ENCODE measurements at places on chromosomes 1 and 21.

DNA sequence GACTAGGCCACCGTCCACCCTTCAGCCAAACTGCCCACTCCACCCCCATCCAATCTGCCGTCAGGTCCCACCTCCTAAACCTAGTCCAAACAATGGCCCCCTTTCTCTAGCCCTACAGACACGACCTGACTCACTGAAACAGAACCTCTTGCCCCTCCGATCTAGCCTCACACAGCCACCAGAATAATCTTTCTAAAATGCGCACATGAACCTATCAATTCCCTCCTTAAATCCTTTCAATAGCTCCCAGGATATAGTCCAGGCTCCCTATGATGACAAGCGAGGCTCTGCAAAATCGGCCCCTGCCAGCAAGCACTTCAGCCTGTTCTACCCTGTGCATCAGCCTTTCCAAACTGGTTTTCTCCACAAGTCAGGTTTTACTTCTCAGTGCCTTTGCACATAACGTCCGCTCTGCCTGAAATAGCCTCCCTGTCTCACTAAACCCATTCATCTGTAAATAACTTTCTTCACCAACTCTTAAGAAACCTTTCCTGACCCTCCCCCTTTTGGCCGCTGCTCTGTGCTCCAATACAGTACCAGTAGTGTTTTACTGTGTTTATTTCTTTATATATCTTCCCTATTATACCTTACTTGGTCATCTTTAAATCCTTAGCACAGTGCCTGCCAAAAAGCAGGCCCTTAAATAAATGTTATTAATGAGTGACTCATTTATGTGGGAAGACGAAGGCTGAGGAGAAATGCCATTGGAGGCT, 9.0 kb upstream of the CDC20 start:
- no peak for DNase-seq

DNA sequence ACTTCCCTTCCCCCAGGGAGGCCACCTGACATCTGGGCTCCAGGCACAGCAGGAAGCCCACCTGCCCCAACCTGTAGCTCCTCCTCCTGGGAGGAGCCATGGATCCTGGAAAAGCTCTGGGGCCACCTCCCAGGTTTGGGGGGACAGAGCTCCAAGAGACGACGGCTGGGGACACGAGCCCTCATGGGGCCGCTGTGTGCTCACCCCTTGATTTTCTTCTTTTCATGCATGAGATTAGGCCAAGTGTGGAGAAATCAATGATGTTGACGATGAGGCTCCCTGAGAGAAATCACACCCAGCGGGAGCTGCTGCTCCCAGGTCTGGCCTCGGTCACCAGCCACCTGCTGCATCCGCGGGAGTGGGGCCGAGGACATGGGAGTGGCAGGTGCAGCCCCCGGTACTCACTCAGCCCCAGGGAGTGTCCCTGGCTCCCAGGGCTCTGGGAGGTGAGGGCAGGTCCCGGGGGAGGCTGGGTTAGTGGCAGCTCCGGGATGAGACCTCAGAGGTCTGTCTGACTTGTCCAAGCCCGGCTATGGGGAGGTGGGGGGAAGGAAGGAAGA, 8.7 kb downstream of the TNFRSF14 start:
- no peak for DNase-seq

GRCh38 chr1:6044481-6045109, 1.1 kb upstream of the KCNAB2 start:
- no peak for DNase-seq

DNA sequence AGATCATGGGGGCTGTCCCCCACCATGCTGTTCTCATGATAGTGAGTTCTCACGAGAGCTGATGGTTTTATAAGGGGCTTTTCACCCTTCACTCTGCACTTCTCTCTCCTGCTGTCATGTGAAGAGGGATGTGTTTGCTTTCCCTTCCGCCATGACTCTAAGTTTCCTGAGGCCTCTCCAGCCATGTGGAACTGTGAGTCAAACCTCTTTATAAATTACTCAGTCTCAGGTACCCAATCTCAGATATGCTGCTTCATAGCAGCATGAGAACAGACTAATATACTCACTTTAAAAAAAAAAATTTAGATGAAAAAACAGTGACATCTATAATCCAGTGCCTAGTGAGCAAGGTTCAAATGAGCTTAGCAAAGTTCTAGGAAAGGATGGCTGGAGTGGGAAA, 135.1 kb upstream of the RAB4A start:
- DNase-seq = no peak

DNA sequence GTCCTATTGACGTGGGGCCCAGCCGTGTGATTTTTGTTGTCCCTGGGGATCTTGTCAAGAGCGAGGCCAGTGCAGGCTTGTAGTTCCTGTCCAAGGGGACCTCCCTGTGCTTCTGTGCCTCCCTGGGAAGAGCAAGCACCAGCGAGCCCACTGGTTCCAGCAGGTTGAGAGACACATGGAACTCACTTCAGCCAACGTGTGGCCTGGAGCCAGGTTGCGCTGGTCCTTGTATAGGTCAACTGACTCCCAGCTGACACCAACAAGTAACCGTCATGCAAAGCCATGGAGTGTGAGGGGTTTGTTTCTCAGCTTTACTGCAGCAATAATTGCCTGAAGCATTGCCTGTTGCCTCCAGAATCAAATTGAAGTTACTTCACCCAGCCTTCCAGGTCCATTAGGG, 63.0 kb downstream of the DISP3 start:
- DNase-seq = no peak

GRCh38 chr1:16628361-16629111, 15.2 kb upstream of the NBPF1 start:
- DNase-seq = no peak

- DNase-seq = no peak
These were observed 36.2 kb upstream of the KCNA10 start for GRCh38 chr1:110554871-110555801.

- no peak for DNase-seq
These were observed 59.8 kb downstream of the ADCY10 start for GRCh38 chr1:167854184-167854583.

DNA sequence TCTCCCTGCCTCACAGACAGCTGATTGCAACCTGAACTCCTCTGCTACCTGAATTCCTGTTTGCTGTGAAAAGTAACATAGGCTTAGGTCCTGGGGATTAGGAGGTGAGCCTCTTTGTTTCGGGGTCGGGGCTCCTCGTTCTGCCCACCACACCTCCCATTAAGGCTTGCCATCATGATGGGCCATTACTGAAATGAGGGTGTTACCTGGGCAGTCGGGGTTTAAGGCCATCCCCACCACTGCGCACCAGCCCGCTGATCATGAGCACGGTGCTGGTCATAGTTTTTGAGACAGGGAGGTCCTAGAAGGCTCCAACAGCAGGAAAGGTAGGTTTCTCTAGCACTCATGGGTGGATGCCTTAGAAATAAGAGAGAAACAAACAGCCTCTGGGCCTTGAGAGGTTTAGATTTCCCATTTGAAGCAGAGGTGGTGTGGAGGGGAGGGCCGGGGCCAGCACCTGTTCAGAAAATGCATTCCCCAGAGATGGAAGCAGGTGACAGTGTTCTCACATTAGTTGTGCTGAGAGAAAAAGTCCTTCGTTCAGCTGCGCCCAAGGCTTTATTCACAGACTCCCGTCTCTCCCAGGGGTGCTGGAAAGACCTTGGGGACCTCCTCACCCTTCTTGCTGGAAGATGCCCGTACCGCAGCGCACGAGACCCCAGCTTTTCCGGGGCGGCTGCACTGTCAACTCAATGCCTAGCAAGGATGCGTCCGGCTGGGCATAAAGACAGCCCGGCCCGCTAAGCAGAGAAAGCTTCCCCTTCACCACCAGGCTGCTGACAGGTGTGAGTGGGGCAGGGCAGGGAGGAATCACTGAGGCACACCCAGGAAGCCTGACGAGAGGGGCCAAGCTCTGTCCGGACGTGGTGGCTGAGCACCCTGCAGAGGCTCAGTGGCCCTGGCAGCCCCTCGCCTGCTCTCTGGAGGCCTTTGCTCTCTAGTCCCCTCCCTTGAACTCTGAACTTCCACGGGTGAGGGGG, 125.5 kb downstream of the PGBD5 start:
- DNase-seq = no peak

DNA sequence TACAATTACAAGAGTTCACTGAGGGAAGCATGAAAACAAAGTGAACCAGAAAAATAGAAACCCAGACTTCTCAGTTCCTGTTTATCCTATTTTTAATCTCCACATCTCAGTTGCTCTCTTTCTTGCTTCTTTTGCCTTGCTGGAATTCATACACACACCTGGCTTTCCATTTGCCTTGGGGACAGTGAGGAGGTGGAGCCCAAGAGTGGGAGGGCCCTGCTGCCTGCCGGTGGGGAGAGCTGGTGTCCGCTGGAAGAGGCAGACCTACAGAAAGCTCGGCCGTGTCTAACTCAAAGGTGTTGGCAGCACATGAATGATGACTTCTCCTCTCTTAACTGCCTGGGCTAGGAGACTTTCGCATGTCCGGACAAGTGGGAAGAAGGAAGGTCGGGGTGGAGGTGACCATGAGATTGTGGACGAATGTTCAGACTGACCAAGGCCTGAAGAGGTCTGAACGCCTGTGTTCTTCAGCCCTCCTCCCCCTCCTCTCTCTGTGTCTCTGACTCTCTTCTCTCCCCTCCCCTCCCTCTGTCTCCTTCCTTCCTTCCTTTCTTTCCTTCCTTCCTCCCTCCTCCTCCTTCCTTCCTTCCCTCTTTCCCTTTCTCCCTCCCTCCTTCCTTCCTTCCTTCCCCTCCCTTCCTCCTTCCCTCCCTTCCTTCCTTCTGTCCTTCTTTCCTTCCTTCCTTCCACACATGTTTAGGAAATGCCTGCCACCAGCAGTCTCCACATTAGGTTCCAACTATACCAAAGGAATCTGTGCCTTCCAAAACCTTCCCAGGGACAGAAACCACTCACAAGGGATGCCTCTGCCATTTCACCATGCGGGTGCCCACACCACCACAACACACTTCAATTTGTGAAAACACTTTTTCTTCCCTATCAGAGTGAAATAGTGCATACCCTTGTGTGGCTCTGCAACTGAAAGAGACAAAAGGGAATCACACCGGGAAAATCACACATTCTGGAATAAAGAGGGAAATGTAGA, 157.3 kb upstream of the RUNX1 start:
- no peak for DNase-seq

DNA sequence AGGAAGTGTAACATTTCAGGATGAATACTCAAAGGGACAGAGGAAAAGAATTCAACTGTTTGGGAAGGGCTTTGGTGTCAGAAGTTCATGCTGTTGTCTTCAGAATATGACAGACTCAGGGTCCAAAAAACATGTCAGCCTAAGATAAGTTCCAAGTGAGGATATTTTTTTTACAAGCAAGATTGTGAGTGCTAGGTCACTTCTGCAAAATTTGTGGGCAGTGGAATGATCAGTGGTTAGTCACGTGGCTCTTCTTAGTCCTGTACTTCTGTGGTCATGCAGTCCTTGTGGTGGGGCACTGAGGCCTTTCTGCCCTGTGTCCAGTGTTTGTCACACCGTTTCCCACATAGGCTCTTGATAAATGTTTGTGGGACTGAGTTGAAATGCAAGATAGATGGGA, 5.2 kb downstream of the RGL1 start:
- DNase-seq = no peak

GRCh38 chr21:15227919-15228318, 163.1 kb upstream of the NRIP1 start:
- DNase-seq = no peak

DNA sequence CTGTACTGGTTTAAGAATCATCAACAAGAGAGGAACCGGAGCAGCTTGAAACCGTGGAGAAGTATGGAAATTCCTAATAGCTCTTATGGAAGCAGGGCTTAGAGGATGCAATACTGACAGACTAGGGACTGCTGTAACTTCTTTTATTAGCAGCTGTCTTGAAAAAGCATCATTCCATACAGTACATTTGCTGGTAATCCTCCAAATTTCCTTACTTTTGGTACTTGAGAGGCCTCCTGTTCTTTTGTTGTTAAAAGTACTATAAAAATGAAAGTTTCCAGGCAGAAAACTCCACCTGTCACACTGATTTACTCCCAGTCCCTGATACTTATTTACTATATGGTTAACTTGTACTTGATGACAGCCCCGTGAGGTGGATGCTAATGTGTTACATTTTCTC, 7.7 kb downstream of the OMA1 start:
- no peak for DNase-seq

DNA sequence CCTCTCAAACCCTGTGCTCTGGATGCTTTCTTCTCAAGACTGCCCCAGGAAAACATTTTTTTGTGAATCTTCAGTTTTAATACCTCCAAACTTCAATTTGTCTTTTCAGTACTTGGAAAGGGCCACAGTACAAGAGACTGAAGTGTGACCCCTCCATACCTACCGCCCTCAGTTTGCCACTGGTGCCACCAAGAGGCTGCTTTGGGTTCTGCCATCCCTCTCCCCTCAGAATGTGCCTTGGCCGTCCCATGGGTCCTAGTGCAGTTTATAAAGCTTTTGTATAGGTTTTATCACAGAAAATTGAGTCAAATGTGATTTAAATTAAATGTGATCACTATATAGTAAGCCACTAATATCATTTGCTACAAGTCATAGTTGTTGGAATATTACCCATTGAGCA, 60.8 kb upstream of the PGD start:
- DNase-seq = peak; percentile 69

GRCh38 chr1:211829343-211830054, 1.1 kb downstream of the LPGAT1 start:
- DNase-seq = peak; percentile 61

- DNase-seq = no peak
These were observed 157.8 kb downstream of the SDCCAG8 start for GRCh38 chr1:243413431-243414151.

DNA sequence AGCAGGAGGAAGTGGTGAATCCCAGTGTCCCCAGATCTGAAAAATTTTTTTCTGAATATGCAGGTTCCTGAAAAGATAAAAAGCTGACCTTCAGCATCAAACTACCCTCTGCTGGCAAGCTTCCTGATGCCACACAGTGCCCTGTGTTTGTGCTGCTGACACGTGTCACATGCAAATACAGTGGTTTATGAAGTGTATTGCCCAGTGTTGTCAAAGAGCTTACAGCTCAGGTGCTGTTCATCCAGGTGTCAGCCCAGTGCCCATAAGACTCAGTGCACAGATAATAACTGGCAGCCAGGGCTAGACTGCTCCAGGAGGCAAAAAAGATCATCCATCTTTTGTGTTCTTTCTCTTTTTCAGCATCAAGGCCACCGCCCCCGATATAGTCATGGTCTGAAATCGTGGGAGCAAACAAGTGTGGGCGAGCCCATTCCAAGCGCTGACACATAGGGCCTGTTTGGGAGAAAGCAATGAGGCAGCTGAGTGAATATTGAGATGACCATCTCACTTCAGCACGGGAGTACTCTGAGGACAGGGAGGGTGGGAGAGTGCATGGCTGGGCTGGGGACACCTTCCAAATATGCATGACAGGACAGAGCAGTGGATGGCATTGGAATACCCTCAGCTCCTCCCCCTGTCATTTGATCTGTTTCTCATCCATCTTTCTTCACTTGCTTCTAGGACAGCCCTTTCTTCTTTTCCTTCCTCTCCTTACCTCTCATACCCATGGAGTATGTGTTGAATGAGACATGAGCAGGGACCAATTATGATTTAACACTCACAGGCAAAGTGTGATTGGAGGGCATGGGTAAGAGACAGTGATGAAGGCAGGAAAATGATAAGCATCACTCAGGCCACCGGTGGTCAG, 6.4 kb upstream of the KCNK1 start:
- no peak for DNase-seq

GRCh38 chr1:233364695-233365539, 37.4 kb downstream of the MAP3K21 start:
- DNase-seq = no peak

Measured in HuH-7.5 (cell line).